Lower lobe of right lung (tissue), 2 donors: ENCODE measurements at places on chromosomes 12 and 14.

DNA sequence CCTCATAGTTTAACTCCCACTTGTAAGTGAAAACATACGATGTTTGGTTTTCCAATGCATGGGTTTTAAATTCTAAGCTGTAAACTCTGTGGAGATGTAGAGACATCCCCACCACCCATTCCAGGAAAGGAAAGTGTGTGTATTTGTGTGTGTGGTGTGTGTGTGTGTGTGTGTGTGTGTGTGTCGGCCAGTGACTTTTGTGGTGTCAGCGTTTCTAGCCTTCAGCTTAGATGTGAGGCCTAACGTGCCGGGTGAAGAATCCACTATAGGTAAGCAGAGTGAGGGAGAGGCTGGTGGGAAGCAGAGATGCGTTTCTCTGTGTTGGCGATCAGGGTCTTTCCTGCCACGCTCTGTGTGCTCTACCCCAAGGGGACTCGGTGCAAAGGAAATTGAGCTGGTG lies 93.0 kb downstream of the SLC24A4 start:
- DNase-seq = no peak

GRCh38 chr12:102298022-102298421 lies 100.4 kb upstream of the PMCH start:
- DNase-seq = no peak

DNA sequence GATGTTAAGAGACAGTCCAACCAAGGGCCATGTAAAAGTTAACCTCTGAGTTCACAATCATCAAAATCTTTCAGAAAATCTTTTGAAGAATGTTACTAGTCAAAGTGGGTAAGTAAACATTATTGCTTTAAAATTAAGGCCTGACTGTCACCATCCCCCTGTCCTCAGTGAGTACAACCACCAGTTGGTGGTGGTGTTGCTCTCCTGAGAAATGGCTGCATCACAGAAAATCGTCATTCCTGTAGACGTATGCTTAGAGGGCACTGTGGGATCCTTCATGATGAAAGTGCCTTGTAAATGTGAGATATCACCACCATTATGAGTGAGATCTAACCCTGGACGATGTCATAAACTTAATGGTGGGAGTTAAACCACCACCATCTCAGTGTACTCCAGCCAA lies 451.2 kb downstream of the RPS29 start:
- no peak for DNase-seq

GRCh38 chr12:108826101-108826806 lies 31.1 kb downstream of the SSH1 start:
- peak; percentile 60 for DNase-seq

GRCh38 chr12:110382683-110383082 lies 20.8 kb downstream of the ANAPC7 start:
- no peak for DNase-seq

DNA sequence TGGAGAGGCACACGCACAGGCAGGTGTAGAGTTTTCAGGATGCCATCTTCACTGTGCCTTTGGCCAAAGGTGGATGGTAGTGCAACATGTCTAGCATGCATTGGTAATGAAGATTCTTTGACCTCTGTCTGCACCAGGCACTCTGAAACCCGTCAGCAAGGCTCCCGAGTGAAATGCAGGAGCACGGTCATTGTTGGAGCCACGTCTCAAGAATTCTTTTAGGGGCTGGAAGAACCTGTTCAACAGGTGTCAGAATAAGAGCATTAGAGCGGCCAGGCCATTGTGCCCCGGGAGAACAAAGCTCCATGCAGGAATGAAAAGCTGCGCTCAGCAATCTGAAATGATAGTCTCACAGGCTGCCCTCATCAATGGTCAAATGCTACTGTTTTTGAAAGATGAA lies 40.2 kb upstream of the DICER1 start:
- no peak for DNase-seq

DNA sequence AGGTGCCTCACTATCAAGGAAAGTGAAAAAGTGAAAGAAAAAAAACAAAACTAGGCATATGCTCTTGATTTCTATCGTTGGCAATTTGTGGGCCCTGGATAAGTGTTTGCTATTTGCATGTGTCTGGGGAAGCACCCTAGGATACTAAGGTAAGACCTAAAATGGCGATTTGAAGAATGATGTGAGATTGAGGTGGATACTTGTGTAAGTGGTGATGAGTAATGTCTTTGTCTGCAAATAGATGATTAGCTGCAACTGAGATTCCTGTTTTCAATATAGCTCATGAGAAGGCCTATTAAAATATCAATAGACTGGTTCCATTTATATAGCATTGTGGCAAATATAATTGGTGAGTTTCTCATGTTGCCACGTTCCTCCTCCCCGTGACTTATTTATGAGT lies 261.7 kb downstream of the NEDD1 start:
- DNase-seq = no peak

GRCh38 chr12:88266806-88267360 lies 124.8 kb downstream of the TMTC3 start:
- DNase-seq = no peak

DNA sequence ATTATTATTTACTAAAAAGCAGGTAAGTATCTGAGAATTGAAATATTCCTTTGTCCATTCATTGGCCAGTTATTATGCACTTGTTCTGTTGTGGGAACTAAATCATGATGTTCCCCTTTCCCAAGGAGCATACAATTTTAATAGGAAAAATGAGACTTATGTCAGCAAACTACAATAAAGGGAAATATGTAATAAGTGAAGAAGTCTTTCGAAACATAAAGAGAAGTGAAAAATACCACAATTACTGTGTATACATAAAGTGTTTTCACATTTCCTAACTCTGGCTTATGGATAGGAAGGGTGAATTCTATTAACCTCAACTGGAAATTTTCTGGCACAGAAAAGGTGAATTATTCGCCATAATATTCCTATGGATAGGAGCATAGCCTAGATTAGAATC lies 78.4 kb upstream of the DNM1L start:
- DNase-seq = no peak

DNA sequence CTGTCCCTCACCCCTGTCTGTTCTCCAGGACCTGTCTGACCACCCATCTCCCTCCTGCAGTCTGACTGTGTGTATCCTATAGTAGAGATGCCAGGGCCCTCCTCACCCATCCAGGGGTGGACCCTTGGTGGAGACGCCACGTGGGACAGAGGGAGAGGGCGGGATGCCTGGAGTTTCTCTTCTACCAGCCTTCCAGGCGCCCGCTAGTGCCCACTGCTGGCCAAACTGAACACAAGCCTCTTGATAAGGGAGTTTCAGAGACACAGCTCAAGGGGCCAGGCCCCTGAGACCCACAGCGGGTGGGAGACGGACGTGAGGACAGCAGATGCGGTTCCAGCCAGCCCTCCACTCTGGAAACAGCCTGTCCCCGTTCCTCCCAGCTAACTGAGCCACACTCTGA lies 147.3 kb downstream of the RBM19 start:
- no peak for DNase-seq
